ENCODE measurements at places on chromosomes 16 and 17. TPM values are rescaled to one million over a fixed set of nuclear protein-coding genes. Genes with fewer than 3 reads are reported as not detected.

DNA sequence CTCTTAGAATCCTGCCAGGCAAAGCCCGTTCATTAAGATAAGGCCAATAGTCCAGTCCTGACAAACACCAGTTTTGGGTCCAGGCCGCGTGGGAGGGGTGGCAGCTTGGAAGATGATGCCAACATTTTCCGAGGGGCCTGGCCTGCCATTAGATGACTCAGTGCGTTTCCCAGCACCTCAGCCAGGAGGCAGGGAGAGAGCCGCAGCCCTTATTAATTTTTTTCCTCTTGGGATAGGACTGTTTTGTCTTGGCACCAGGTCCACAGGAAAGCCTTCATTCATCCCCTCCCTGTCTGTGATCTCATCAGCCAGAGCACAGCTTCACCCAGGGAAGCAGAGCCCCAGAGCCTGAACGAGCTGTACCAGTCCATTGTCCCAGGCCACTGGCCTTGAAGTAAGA is 4.7 kb upstream of the NDEL1 start:
- peaks cover 26% of the 10 kb centered on the region for H3K4me1 ChIP-seq
- H3K27me3 ChIP-seq: no peaks in the 10 kb centered on the region
- H3K36me3 ChIP-seq: no peaks in the 10 kb centered on the region
- H3K27ac ChIP-seq: peak overlapping the region; percentile 30
- DNase-seq: peak; percentile 92

DNA sequence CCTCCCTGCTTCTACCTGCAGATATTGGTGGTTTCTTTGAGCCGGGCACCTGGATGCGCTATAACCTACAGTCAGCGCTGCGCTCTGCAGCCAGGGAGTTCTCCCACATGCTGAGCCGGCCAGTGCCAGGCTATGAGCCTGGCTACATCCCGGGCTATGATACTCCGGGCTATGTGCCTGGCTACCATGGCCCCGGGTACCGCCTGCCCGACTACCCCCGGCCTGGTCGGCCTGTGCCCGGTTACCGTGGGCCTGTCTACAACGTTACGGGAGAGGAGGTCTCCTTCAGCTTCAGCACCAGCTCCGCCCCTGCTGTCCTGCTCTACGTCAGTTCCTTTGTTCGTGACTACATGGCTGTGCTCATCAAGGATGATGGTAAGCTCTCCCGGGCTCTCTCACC is 13.2 kb downstream of the CNTNAP1 start:
- no peaks in the 10 kb centered on the region for H3K27me3 ChIP-seq
- H3K27ac ChIP-seq: no peak overlapping the region
- no peaks in the 10 kb centered on the region for H3K4me1 ChIP-seq
- H3K36me3 ChIP-seq: peaks cover 2% of the 10 kb centered on the region
- DNase-seq: no peak

GRCh38 chr17:47165137-47165536 is 24.0 kb downstream of the CDC27 start:
- DNase-seq: no peak
- H3K4me1 ChIP-seq: no peaks in the 10 kb centered on the region
- no peak overlapping the region for H3K4me3 ChIP-seq

DNA sequence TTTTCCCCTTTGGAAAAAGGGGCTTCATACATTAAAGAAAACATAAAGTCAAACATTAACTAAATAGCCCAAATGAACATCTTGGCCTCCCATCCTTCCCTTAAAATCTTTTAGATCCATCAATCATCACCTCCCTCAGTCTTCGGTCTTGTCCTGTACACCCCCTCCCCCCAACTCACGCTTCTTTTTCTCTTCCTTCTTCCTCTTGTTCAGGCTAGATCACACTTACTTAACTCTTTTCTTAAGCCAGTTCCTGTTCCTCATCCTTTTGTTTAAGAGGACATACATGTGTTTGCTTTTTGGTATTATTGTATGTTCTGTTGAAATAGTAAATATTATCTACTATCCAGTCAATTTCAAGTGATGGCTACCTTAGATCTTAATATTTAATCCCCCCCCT is 5.5 kb downstream of the MFSD6L start:
- H3K4me3 ChIP-seq: no peak overlapping the region
- H3K4me1 ChIP-seq: no peaks in the 10 kb centered on the region
- H3K27ac ChIP-seq: no peak overlapping the region
- no peaks in the 10 kb centered on the region for H3K36me3 ChIP-seq
- no peaks in the 10 kb centered on the region for H3K27me3 ChIP-seq
- DNase-seq: no peak

GRCh38 chr17:44335968-44336367 is 9.1 kb upstream of the GRN start:
- H3K4me3 ChIP-seq: no peak overlapping the region
- DNase-seq: no peak
- peaks cover 7% of the 10 kb centered on the region for H3K4me1 ChIP-seq
- no peak overlapping the region for H3K27ac ChIP-seq
- no peaks in the 10 kb centered on the region for H3K27me3 ChIP-seq

DNA sequence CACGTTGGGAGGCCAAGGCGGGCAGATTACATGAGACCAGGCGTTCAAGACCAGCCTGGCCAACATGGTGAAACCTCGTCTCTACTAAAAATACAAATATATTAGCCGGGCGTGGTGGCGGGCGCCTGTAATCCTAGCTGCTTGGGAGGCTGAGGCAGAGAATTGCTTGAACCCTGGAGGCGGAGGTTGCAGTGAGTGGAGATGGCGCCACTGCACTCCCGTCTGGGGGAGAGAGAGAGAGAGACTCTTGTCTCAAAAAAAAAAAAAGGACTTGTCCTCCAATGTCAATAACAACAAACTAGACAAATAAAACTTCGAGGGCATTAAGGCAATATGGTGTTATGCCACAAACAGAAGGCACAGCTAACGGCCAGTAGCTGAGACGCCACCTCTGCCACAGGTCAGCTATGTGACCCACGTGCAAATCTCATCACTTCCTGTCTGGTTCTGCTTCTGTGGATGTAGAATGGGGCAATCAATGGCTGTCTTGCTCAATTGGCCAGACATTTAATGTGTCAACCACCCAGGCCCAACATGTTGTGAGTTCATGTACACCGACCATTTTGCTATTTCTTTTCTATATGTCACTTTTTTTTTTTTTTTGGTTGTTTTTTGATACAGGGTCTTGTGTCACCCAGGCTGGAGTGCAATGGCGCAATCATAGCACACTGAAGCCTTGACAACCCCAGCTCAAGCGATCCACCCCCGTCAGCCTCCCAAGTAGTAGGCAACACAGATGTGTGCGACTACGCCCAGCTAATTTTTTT is 834 bp upstream of the TXNDC11 start:
- DNase-seq: peak; percentile 89
- no peaks in the 10 kb centered on the region for H3K36me3 ChIP-seq
- H3K27ac ChIP-seq: peak overlapping the region; percentile 99
- H3K27me3 ChIP-seq: no peaks in the 10 kb centered on the region
- no peaks in the 10 kb centered on the region for H3K4me1 ChIP-seq

DNA sequence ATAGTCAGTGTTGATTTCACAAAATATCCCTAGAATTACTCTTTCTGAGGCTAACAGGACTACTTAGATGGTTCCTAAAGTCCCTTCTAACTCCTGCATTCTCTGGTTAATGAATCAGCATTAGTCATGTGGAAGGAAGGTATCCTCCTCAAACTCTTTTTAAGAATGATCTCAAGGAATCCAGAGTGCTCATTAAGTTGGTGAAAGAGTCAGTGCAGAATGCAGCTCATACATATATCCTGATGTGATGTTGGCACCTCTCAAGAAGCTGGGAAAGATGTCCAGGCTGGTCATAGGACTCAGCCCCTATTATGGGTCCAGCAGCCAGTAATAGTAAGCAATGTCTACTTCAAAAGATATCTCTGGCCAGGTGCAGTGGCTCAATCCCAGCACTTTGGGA is 65.5 kb downstream of the PIGL start:
- peaks cover 23% of the 10 kb centered on the region for H3K4me1 ChIP-seq
- no peaks in the 10 kb centered on the region for H3K27me3 ChIP-seq
- DNase-seq: no peak
- H3K27ac ChIP-seq: no peak overlapping the region
- H3K4me3 ChIP-seq: no peak overlapping the region

- no peaks in the 10 kb centered on the region for H3K36me3 ChIP-seq
- no peaks in the 10 kb centered on the region for H3K27me3 ChIP-seq
- no peaks in the 10 kb centered on the region for H3K4me1 ChIP-seq
Observed at GRCh38 chr16:81609323-81609892, 164.8 kb downstream of the CMIP start.

DNA sequence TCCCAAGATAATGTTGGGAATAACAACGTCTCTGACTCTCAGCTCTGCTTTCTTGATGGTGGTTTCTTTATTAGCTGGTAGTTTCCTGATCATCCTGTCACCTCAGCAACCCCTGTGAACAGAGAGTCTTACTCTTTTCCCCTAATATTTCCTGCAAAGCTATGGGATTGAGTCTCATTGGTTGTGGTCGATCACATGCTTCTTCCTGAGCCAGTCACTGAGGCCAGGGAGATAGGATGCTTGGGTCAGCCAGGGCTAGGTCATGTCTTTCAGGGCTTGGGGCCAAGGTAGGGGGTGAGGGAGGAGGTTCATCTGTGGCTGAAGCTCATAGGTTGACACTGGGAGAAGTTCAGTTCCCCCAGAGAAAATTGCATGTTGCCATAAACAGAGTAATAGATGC is 114.3 kb downstream of the ABCC1 start:
- H3K36me3 ChIP-seq: peaks cover under 1% of the 10 kb centered on the region
- H3K27ac ChIP-seq: no peak overlapping the region
- H3K27me3 ChIP-seq: no peaks in the 10 kb centered on the region
- no peak for DNase-seq
- H3K4me1 ChIP-seq: no peaks in the 10 kb centered on the region
- no peak overlapping the region for H3K4me3 ChIP-seq

Gene ZP2
- total RNA-seq: not detected

Gene SBK1
- total RNA-seq: 0.12 TPM

Gene CEMP1
- total RNA-seq: not detected

Gene PTGES3L
- not detected for total RNA-seq

Gene RRAD
- total RNA-seq: not detected

Gene CDH1
- 130 TPM for total RNA-seq

Measured in right lobe of liver (tissue), 6 donors.